ENCODE measurements at places on chromosomes 4 and X. TPM values are rescaled to one million over a fixed set of nuclear protein-coding genes. Genes with fewer than 3 reads are reported as not detected.

Gene ATP1B4
- not detected for total RNA-seq

Gene ALB
- total RNA-seq = not detected

Gene RTL5
- 0.94 TPM for total RNA-seq

Gene CYTL1
- total RNA-seq = 8.3 TPM

Gene DCAF4L1
- 0.63 TPM for total RNA-seq

Gene WDR17
- total RNA-seq = 4.3 TPM

Gene TMEM271
- total RNA-seq = 0.62 TPM

DNA sequence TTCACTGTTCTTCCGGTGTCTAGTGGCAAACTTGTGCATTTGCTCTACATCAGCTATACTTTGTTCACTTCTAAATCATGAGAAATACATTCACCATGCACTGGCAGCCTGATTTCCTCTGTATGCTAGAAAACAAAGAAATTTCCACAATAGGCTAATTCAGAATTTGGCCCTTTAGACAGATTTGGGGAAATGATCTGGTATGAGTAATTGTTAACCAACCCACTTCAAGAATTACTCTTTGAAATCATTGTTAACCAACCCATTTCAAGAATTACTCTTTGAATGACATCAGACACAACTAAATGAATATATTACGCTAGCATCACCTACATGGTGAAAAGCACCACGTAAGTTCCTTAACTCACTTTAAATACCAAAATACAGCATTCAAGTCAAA, 14.6 kb downstream of the APBB2 start:
- H3K27ac ChIP-seq = no peak overlapping the region
- no peaks in the 10 kb centered on the region for H3K27me3 ChIP-seq
- no peak overlapping the region for H3K4me3 ChIP-seq
- H3K4me1 ChIP-seq = peaks cover 4% of the 10 kb centered on the region
- H3K36me3 ChIP-seq = no peaks in the 10 kb centered on the region
- no peak for DNase-seq

- H3K27me3 ChIP-seq = no peaks in the 10 kb centered on the region
- H3K36me3 ChIP-seq = no peaks in the 10 kb centered on the region
- no peaks in the 10 kb centered on the region for H3K4me1 ChIP-seq
- no peak overlapping the region for H3K4me3 ChIP-seq
- H3K27ac ChIP-seq = no peak overlapping the region
These were observed 56.2 kb downstream of the PPA2 start for GRCh38 chr4:105417624-105418023.

DNA sequence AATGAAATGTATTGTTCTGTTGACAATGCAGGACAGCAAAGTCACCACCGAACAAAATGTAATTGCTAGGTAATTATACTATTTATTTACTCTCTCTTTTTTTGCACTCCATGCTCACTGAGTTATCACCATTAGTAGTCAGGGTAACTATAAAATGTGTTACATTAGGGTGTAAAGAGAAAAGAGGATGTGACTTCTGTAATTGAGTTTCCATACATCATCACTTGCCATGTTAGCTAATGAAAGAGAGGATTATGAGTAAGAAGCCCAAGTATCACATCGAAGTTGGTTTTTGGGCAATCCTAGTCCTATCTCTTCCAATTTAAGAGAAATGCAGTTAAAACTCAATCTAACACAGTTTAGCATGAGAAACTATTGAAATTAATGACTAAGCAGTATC, 7.6 kb downstream of the ZXDA start:
- peaks cover 12% of the 10 kb centered on the region for H3K4me1 ChIP-seq
- H3K4me3 ChIP-seq = no peak overlapping the region
- DNase-seq = no peak
- H3K36me3 ChIP-seq = no peaks in the 10 kb centered on the region
- no peaks in the 10 kb centered on the region for H3K27me3 ChIP-seq
- no peak overlapping the region for H3K27ac ChIP-seq

DNA sequence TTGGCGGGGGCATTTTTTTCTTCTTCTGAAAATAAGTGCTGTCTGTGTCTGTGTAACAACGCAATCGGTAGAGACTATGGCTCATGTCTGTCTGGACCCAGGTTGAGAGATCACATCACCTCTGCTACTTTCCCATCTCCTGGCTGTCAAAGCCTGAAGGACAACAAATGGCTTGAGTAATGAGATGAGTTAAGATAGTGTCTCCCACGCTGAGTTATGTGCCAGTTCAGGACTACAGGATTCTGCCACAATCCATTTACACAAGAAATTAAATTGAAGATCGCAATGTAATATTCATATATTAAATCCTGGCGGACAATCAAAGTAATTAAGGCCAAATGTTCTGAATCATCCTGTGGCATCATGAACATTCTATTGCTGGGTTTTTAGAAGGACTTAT, 16.5 kb upstream of the ARHGAP36 start:
- no peaks in the 10 kb centered on the region for H3K36me3 ChIP-seq
- peaks cover 5% of the 10 kb centered on the region for H3K4me1 ChIP-seq
- DNase-seq = no peak
- no peak overlapping the region for H3K4me3 ChIP-seq
- no peaks in the 10 kb centered on the region for H3K27me3 ChIP-seq

- H3K36me3 ChIP-seq = no peaks in the 10 kb centered on the region
- no peaks in the 10 kb centered on the region for H3K4me1 ChIP-seq
- no peak overlapping the region for H3K4me3 ChIP-seq
- DNase-seq = no peak
- H3K27me3 ChIP-seq = no peaks in the 10 kb centered on the region
These were observed 3.7 kb upstream of the HDAC8 start for GRCh38 chrX:72576141-72576894.

GRCh38 chrX:153625271-153626024, 21.6 kb upstream of the DUSP9 start:
- no peaks in the 10 kb centered on the region for H3K27me3 ChIP-seq
- H3K4me3 ChIP-seq = no peak overlapping the region
- H3K27ac ChIP-seq = no peak overlapping the region
- H3K4me1 ChIP-seq = no peaks in the 10 kb centered on the region
- H3K36me3 ChIP-seq = no peaks in the 10 kb centered on the region

GRCh38 chr4:55356991-55357461, 11.0 kb downstream of the SRD5A3 start:
- no peaks in the 10 kb centered on the region for H3K27me3 ChIP-seq
- H3K4me3 ChIP-seq = no peak overlapping the region

DNA sequence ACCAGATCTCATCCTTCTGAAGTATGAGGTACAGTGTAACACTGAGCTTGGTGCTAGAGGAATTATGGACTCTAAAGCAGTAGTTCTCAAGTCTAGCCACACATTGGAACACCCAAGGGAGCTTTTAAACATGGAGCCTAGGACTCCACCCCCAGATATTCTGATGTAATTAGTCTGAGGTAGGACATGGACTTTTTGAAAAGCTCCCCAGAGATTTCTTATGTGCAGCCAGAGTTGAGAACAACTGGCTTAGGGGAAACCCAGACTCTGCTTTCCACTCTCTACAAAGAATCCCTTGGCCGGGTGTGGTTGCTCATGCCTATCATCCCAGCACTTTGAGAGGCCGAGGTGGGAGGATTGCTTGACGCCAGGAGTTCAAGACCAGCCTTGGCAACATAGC, 11.6 kb upstream of the GDPD2 start:
- no peaks in the 10 kb centered on the region for H3K4me1 ChIP-seq
- no peak overlapping the region for H3K27ac ChIP-seq
- no peak overlapping the region for H3K4me3 ChIP-seq
- 0 out of 2 replicates have a peak, but pooled peaks cover under 1% of the 10 kb centered on the region for H3K36me3 ChIP-seq

- peaks cover 42% of the 10 kb centered on the region for H3K4me1 ChIP-seq
- no peaks in the 10 kb centered on the region for H3K36me3 ChIP-seq
- DNase-seq = no peak
- H3K27ac ChIP-seq = peak overlapping the region; percentile 55
- no peak overlapping the region for H3K4me3 ChIP-seq
These were observed 248.9 kb downstream of the BCOR start for GRCh38 chrX:39848900-39849299.

DNA sequence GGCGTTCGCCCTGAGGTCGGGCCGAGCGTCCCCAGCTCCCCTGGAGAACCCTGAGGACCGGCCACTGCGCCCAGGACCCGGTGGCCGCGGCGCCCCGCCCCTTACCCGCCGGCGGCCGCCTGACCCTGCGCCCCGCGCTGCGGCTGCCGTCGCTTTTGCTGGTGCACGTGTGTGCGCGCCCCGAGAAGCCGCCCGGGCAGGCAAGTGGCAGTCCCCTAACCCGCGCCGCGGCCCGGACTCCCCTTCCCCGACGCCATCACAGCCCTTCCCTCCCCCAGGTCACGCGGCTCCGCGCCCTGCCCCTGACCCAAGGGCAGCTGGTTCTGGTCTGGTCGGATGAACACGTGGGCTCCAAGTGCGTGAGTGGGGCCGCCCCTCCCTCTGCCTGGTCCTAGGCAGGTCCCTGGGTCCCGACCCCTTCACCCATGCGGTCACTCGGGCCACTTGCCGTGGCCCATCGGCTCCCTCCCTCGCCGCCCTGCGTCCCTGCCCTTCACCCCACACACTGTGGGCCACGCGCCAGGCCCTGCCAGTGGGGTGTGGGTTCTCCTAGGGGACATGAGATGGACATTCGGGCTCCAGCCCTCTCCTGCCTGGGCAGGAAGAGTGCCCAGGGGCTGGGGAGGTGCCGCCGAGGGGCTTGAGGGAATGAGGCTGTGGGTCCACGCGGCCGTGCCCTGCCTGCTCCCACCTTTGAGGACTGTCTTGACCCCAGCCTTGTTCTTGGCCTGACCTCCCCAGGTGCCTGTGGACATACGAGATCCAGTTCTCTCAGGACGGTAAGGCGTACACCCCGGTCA, 8.0 kb upstream of the FGFRL1 start:
- no peaks in the 10 kb centered on the region for H3K4me1 ChIP-seq
- H3K27ac ChIP-seq = no peak overlapping the region
- H3K4me3 ChIP-seq = peak overlapping the region; percentile 57
- no peaks in the 10 kb centered on the region for H3K36me3 ChIP-seq

DNA sequence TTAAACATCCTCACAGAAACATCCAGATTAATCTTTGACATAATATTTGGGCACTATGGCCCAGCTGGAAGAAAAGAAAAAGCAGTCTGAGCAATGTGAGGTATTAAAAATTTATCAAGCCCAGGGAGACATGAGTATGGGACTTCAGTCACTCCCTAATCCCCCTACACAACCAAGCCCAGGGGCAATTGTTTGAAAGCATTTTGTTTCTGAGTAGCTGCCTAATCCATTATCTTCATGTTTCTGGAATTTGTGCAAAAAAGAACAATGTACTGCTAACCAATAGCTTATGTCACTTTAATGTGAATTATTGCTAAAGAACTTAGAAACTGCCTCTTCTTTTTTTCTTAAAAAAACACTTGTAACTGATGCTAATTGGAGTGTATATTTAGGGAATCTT, 360.7 kb downstream of the TEX13C start:
- H3K27me3 ChIP-seq = no peaks in the 10 kb centered on the region
- H3K36me3 ChIP-seq = no peaks in the 10 kb centered on the region
- no peak for DNase-seq
- no peaks in the 10 kb centered on the region for H3K4me1 ChIP-seq
- no peak overlapping the region for H3K27ac ChIP-seq

DNA sequence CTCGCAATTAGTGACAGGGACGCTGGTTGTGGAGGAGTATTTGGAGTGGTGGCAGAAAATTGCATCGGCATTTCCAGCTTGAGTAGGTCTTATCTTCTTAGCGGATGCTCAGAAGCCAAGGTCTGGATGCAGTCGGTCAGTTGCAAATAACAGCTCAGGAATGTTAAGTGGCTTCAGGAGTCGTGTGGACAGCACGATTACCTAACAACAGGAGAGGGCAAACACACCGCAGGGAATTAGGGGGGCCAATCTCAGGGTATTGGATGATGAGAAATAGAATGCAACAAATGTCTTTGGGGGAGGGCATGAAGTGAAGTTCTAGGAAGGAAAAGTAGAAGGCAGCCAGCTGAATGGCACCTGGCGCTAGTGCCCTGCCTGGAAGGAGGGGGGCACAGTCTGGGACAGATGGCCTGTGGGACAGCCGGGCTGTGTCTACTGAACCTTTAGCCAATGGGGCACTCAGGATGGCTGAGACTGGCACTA, 11.8 kb downstream of the RASL11B start:
- H3K36me3 ChIP-seq = no peaks in the 10 kb centered on the region
- no peaks in the 10 kb centered on the region for H3K27me3 ChIP-seq
- peaks cover 28% of the 10 kb centered on the region for H3K4me1 ChIP-seq
- H3K27ac ChIP-seq = peak overlapping the region; percentile 9

DNA sequence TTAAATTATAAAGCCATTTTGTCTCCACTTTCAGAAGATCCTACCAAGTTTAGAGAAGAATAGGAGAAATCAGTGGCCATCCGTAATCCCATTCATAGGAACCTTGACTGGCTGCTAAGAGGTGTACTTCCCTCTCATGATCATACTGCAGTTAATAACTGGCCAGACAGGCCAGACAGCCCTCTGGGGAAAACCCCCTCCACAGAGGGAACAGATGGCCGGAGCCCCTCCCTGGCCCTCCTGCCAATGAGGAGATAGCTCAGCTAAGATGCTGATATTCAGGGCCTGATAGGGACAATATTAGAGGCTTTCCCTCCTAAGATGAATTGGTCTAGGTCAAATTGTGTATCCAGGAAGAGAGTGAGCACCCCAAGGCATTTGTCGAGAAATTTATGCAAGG, 200.0 kb upstream of the MAOA start:
- DNase-seq = no peak
- no peak overlapping the region for H3K27ac ChIP-seq
- no peak overlapping the region for H3K4me3 ChIP-seq
- H3K36me3 ChIP-seq = no peaks in the 10 kb centered on the region
- H3K27me3 ChIP-seq = no peaks in the 10 kb centered on the region
- no peaks in the 10 kb centered on the region for H3K4me1 ChIP-seq

- no peak overlapping the region for H3K27ac ChIP-seq
- no peaks in the 10 kb centered on the region for H3K27me3 ChIP-seq
- no peak for DNase-seq
These were observed 257.6 kb upstream of the DDX53 start for GRCh38 chrX:22742174-22742573.

GRCh38 chr4:171919314-171919713, 106.1 kb downstream of the GALNTL6 start:
- H3K4me3 ChIP-seq = no peak overlapping the region
- no peak for DNase-seq
- no peaks in the 10 kb centered on the region for H3K36me3 ChIP-seq
- peaks cover 12% of the 10 kb centered on the region for H3K4me1 ChIP-seq

- H3K4me3 ChIP-seq = no peak overlapping the region
- no peaks in the 10 kb centered on the region for H3K36me3 ChIP-seq
- peaks cover 9% of the 10 kb centered on the region for H3K4me1 ChIP-seq
- H3K27ac ChIP-seq = 0 out of 2 replicates have a peak overlapping the region, but pooled peaks have one; percentile 46
- peak; percentile 36 for DNase-seq
These were observed 229.9 kb downstream of the SOX3 start for GRCh38 chrX:140274811-140275525.
